Astrocyte of the hippocampus (primary cell): ENCODE measurements at places on chromosomes 16 and 17.

- DNase-seq, result no peak
Observed at GRCh38 chr17:3973495-3974137, 9.4 kb upstream of the ATP2A3 start.

GRCh38 chr17:7403727-7403976 is 245 bp downstream of the TMEM256 start:
- DNase-seq, result no peak

GRCh38 chr17:31425282-31426040 is 34.0 kb downstream of the RAB11FIP4 start:
- DNase-seq, result peak; percentile 15

DNA sequence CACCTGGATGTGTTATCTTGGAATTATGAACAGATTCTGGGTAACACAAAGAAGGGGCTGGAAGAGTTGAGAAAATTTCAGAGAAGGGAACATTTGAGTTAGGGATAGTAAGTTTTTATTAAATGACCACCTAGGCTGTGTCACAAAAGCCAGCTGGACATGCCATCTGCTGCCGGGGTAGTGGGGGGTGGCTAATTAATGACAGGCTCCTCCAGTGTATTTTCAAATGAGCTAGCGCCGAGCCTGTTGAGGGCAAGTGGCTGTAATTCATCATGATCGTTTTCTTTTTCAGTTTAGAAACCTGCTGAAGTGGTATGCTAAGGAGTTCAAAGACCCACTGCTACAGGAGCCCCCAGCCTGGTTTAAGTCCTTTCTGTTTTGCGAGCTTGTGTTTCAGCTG is 6.2 kb downstream of the TMEM97 start:
- DNase-seq, result no peak

- DNase-seq, result no peak
Observed at GRCh38 chr16:3190949-3191353, 2.9 kb downstream of the OR1F1 start.

- no peak for DNase-seq
Observed at GRCh38 chr16:54817432-54817831, 113.2 kb upstream of the IRX5 start.

DNA sequence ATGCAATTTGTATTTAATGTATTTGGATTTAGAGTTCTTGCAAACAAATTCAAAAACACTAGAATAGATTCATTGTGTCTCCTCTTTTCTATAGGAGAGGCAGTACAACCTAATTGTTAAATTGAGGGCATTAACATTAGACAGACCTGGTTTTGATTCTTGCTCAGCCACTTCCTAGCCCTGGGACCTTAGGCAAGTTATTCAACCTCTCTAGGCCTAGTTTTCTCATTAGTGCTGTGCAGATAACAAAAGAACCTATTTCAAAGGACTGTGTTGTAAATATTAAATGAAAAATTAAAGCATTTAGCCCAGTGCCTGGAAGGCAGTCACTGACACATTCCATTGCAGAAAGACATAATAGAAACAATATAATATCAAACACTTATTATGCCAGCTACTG is 22.0 kb upstream of the TAOK1 start:
- no peak for DNase-seq

GRCh38 chr17:65374966-65375365 is 186.5 kb downstream of the AXIN2 start:
- no peak for DNase-seq

- DNase-seq, result peak; percentile 44
Observed at GRCh38 chr17:3796110-3796821, 4.7 kb downstream of the ITGAE start.

- DNase-seq, result peak; percentile 14
Observed at GRCh38 chr17:37494401-37494831, 4.7 kb downstream of the DUSP14 start.

GRCh38 chr16:3988824-3989223 is 108.3 kb upstream of the CREBBP start:
- DNase-seq, result no peak

DNA sequence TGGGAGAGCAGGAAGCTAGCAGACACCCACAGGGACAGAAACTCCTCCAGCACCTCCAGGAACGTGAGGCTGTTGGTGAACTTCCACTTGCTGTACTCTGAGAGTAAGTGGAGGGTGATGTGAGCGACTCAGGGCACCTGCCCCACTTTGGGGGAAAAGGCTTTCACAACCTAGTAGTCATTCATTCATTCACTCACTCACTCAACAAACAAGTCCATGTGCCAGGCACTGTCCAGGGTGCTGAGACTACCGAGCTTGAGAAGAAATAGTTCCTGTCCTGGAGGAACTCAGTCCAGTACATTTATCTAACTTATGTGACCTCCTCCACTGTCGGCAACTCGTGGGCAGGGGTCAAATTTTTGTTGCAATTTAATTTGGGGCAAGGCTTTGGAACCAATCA is 26.6 kb downstream of the LGALS9 start:
- peak; percentile 27 for DNase-seq
